ENCODE measurements at places on chromosomes 7 and 10.

- no peak for DNase-seq
Measured at GRCh38 chr7:131587315-131587923, 31.0 kb upstream of the PODXL start.

DNA sequence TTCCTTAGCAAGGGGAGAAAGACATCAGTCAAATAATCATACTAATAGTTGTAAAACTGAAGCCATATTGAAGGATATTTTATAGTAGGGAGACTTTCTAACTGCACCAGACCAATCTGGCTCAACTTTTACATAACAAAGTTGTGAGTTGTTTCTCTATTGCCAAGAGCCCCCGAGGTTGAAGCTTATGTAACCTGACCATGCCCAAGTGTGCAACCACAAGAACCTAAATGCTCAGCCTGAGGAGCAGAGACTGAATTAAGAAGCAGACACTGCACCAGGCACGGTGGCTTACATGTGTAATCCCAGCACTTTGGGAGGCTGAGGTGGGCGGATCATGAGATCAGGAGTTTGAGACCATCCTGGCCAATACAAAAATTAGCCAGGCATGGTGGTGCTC lies 77.3 kb upstream of the ARMC3 start:
- DNase-seq, result no peak

- no peak for DNase-seq
Measured at GRCh38 chr7:50685135-50686065, 97.3 kb downstream of the GRB10 start.

GRCh38 chr7:28629216-28629842 lies 217.0 kb downstream of the CREB5 start:
- DNase-seq, result peak; percentile 36

- DNase-seq, result no peak
Measured at GRCh38 chr10:74451127-74451829, 300.3 kb downstream of the ADK start.

DNA sequence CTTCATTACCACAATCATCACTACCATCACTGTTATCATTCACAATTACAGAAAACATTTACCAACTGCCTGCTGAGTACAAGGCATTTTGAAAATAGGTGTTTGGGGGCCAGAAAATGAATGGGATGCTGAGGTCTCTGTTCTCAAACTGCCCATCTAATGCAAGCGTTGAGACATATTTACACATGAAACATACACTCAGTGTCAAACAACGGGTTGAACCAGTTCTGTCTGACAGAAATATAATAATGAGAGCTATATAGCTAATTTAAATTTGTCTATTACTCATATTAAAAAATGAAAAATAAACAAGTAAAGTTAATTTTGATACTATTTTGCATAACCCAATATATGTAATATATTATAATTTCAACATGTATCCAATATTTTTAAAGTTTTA lies 303.1 kb downstream of the KCNMA1 start:
- DNase-seq, result no peak

GRCh38 chr7:22292531-22292930 lies 64.4 kb downstream of the RAPGEF5 start:
- DNase-seq, result no peak

DNA sequence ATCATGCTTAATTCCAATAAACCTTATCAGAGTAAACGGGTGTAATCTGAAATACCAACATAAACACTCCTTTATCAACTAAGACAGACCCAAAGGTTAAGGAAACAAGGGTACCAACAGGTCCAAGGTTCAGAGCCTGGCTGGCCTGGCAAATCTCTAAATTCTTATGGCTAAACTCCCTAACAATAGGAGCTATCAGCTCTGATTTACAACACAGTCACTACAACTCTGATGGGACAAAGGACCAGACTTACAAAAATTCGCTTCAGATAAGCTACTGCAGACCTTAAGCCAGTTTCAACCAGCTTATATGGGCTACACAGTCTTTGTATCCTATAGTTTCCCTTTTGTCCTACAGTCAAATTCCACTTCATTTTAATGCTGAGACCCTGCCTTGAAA lies 381.9 kb downstream of the ZWINT start:
- no peak for DNase-seq

- DNase-seq, result no peak
Measured at GRCh38 chr10:48608976-48609375, 4.1 kb upstream of the ARHGAP22 start.

DNA sequence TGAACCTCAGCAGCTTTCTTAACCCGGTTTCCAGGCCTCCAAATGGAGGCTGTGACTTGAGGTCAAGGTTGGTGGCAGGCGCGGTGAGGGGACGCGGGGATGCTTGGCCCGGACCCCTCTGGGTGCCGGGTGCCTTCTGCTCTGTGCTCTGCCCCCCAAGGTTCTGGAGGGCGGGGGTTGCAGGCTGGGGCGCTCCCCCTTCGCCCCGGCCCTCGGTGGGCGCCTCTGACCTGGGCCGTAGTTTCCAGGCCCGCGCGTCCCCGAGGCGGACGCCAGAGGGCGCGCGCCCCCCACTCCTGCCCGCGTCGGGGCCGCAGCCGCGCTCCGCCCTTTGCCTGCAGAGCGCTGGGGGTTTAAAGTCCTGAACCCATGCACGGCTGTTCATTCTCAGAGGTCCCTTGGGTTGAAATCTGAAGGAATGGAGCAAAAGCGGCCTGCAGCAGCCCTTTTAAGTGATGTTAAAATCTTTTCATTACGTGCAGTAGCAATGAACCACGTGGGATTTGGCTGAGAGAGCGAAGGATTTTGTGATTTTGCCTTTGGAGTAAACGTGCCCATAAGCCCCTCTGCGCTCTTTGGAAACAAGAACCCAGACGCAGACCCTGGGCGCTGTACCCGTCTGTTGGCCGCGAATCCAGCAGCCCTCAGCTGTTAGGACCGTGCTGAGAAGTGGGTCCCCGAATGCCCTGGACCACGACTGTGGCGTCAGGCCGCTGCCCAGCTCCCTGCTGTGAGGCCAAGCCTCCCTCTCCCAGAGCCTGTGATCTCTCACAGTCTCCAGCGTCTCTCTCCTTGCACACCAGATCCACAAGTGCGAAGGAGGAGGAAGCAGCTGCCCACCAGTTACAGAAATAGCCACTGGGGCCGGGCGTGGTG lies 135.0 kb downstream of the ACTR3B start:
- DNase-seq, result peak; percentile 72

GRCh38 chr7:151809864-151810170 lies 67.1 kb downstream of the PRKAG2 start:
- no peak for DNase-seq

GRCh38 chr7:131501930-131502685 lies 54.3 kb downstream of the PODXL start:
- no peak for DNase-seq

DNA sequence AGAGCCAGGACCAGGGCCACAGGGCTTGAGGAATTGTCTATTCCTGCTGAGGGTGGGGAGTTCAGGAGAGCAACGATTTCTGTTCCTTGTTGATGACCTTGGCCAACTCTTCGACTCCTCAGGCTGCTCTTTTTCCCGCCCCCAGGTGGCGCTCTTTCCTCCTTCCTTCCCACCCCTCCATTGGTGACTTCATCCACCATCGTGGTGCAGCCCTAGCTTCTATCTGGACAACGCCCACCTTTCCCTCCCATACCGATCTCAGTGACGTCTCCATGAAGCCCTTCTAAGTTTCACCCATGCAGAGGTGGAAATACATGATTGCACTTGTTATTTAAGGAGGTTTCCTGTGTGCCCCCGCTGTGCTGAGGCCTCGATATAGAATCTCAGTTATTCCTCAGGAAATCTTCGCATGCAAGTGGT lies 22.1 kb upstream of the CARD11 start:
- DNase-seq, result no peak

DNA sequence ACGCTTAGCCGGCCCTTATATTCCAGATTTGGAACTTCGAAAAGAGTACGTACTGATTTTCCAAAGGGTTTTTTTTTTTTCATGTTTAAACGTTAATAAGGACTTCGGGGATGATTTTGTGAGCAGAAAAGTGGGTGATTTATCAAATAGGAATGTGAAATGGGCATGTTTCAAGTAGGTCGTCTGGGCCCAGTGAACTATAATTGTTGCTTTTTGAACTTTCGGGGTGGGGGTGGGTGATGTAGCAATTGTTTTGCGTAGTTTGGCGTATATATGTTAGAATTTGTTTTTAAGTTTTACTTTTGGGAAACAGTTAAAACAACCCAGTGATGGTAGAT lies 299 bp upstream of the PBLD start:
- no peak for DNase-seq

- peak; percentile 57 for DNase-seq
Measured at GRCh38 chr7:143901332-143901667, 676 bp downstream of the TCAF1 start.

DNA sequence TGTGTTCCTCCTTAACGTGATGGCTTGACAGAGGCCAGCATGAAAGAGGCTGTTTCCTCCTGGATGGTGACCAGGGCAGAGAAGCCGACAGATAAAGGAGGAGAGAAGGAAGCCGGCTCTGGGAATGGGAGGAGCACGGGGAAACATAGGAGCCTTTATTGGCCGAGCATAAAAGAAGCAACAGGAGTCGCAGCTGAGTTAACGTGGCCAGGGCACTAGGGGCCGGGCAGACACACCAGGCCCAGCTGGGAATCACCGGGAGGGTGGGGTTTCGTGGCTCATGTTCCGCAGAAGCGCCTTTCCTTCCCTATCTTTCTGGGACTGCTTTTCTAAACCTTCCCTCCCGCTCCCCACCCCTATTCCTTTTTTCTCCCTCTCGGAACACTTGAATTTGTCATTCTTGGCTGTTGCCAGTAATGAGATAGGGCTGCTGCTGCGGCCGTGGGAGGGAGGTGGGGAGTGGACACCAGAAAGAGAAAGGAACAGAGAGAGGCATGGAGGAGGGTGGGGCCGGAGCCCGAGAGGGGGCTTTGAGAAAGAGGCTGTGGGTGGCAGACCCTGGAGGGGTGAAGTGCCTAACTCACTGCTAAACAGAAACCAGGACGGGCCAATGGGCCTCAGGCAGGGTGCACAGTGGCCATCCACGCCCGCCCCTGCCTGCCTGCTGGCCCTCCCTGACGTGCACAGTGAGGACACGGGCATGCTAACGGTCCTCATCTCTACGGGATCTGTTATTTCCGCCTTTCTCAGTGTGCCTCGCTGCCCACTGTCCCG lies 65.2 kb downstream of the COL13A1 start:
- DNase-seq, result no peak

DNA sequence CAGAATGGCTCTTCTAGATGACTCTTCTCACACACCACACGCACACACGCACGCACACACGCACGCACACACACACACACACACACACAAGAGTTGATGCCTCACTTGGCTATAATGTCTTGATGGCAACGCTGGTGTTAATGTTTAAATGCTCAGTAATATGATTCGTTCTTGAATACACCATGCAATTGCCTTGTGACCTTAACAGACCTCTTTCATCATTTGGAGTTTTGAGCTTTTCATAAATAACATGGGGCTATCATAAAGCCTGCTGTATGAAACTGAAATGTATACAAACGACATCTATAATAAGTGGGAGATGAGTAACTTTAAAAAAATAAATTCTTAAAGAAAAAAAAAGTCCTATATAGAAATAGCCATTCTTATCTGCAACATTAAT lies 8.2 kb downstream of the JCAD start:
- DNase-seq, result no peak

DNA sequence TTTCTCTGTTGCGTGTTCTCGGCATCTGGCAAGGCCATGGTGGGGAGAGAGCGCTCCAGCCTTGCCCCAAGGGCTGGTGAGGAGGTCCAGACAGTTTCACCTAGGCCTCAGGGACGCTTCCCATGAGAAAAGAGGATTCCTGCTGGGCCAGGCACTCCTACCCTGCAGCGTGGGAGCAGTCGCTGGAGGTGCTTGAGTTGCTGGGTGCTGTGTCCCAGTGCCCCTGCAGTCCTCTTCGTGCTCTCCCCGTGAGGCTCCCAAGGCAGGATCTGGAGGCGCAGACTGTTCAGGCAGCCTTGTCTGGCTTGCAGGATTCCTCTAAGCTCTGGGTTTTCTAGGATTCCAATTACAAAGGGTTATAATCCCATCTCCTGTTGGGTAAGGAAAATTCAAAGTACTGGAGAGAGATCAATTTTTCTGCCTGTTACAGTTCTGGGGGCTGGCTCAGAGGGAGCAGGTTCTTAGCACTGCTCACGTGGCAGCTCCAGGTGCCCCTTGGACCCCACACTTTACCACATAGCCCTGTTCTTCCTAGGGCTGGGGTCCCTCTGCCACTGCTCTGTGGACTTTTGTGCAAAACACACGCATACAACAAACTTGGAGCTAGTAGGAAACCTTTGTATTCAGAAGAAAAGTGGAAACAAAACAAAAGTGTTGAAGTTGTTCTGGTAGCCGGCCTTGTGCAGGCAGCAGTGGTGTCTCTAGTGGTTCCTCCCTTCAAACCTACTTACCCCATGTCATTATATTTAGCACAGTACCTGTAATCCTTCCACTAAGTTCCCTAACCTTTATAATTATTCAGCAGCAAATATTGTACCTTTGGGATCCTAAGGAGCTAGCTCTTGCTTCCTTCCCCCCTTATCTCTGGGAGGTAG lies 60.5 kb downstream of the CCNY start:
- peak; percentile 47 for DNase-seq

GRCh38 chr7:128041203-128041602 lies 10.0 kb upstream of the LRRC4 start:
- no peak for DNase-seq

DNA sequence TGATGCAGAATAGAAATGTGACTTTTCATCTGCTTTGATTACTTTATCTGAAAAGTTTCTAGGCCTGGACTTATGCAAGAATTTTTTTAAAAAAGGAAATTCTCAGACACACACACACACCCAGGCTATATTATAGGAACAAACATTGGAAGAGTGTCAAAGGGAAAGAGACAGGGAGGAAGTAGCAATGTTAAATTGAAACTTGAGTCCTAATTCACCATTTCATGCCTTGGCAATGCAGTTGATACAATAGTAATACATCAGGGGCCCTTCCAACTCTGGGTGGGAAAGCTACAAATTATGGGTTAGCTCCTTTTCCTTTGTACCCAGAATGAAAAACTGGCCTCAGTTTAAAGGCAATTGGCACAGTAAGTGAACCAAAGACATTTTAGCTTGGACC lies 258.0 kb upstream of the LYZL1 start:
- no peak for DNase-seq

DNA sequence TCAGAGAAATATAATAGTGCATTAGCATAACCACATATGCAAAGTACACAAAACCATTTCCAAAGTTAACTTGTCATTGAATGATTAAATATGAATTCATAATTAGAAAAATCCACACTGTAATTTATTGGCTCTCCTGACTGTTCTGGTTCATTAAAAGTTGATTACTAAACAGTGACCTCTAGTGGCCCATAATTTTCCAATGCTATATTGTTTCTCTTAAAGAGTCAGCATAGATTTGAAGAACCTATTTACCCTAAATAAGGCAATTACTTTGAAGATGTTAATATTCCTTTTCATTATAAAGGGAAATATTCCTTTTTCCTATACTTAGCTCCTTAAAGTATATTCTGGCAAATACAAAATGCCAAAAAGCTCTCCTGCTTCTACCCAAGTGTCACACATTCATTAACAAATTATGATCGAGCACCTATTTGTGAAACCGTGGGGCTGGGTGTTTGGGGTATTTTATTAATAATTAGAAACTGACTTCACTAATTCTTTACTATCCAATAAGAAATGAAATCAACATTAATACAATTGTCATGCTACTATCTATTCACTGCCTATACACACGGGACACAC lies 86.2 kb downstream of the HIBADH start:
- DNase-seq, result no peak
